Activated CD4-positive, alpha-beta memory T cell treated with anti-CD3 and anti-CD28 coated beads for 36 hours (primary cell): ENCODE measurements at places on chromosomes 13 and 19. TPM values are rescaled to one million over a fixed set of nuclear protein-coding genes. Genes with fewer than 3 reads are reported as not detected.

Gene PSG11
- total RNA-seq, result not detected

GRCh38 chr19:38830039-38830733 is 1.4 kb downstream of the ECH1 start:
- H3K36me3 ChIP-seq, result peaks cover 23% of the 10 kb centered on the region
- peak overlapping the region; percentile 79 for H3K4me3 ChIP-seq
- DNase-seq, result no peak
- peaks cover 21% of the 10 kb centered on the region for H3K4me1 ChIP-seq

Gene C19orf12
- 32.6 TPM for total RNA-seq

DNA sequence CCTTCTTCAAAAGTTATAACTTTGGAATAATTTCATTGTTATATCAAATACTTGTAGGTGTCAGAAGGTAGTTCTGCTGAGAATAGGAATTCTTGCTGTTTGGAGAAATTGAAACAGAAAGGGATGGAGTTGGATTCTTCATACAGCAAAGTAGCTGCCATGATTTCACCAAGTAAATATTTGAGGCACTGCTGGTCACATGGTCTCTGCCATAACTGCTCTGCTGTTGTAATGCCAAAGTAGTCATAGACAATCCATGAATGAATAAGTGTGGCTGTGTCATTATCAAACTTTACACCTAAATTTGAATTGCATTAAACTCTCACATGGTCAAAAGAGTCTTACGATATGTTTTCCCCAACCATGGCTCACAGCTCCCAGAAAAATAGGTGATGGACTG is 308.6 kb downstream of the GPC6 start:
- H3K4me3 ChIP-seq, result no peak overlapping the region
- no peaks in the 10 kb centered on the region for H3K36me3 ChIP-seq
- H3K27ac ChIP-seq, result no peak overlapping the region
- no peak for DNase-seq

Gene NLRP7
- not detected for total RNA-seq

Gene PDE4C
- total RNA-seq, result not detected

Gene DMKN
- total RNA-seq, result 2.1 TPM

Gene RFPL4AL1
- not detected for total RNA-seq

GRCh38 chr13:30665638-30666037 is 47.9 kb downstream of the USPL1 start:
- H3K36me3 ChIP-seq, result no peaks in the 10 kb centered on the region
- no peak for DNase-seq
- H3K4me3 ChIP-seq, result no peak overlapping the region

DNA sequence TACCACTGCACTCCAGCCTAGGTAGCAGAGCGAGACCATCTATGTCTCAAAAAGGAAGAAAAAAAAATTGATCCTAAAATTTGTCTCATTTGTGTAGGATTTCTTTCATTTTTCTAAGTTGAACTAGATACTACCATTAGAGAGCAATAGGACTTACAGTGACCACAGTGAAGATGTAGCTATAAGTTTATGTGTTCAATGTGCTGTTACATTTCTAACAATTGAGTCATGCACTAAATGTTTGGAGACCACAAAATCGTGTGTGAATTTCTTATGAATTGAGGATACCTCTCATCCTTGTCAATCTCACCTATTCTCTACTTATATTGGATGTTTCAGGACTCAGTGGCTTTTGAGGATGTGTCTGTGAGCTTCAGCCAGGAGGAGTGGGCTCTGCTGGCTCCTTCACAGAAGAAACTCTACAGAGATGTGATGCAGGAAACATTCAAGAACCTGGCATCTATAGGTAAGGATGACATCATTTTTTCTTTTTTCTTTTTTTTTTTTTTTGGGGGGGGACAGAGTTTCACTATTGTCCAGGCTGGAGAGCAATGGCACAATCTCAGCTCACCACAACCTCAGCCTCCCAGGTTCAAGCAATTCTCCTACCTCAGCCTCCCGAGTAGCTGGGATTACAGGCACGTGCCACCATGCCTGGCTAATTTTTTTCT is 12.8 kb downstream of the ZNF791 start:
- H3K27ac ChIP-seq, result no peak overlapping the region
- DNase-seq, result no peak
- H3K4me1 ChIP-seq, result peaks cover 5% of the 10 kb centered on the region

DNA sequence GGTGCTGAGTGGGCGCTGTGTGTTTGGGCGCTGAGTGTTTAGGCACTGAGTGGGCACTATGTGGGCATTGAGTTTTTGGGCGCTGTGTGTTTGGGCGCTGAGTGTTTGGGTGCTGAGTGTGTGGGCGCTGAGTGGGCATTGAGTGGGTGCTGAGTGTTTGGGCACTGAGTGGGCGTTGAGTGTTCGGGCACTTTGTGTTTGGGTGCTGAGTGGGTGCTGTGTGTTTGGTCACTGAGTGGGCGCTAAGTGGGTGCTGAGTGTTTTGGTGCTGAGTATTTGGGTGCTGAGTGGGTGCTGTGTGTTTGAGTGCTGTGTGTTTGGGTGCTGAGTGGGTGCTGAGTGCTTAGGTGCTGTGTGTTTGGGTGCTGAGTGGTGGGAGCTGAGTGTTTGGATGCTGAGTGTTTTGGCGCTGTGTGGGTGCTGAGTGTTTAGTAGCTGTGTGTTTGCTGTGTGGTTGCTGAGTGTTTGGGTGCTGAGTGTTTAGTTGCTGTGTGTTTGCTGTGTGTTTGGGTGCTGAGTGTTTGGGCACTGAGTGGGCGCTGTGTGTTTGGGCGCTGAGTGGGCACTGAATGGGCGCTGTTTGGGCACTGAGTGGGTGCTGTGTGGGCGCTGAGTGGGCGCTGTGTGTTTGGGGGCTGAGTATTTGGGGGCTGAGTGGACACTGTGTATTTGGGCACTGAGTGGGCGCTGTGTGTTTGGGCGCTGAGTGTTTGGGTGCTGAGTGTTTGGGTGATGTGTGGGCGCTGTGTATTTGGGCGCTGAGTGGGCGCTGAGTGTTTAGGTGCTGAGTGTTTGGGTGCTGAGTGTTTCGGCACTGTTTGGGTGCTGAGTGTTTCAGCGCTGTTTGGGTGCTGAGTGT is 47.2 kb upstream of the F7 start:
- no peaks in the 10 kb centered on the region for H3K36me3 ChIP-seq
- no peak overlapping the region for H3K4me3 ChIP-seq
- DNase-seq, result no peak
- H3K4me1 ChIP-seq, result no peaks in the 10 kb centered on the region
- H3K27me3 ChIP-seq, result no peaks in the 10 kb centered on the region
- H3K27ac ChIP-seq, result no peak overlapping the region

Gene ZNF416
- total RNA-seq, result 2.4 TPM

DNA sequence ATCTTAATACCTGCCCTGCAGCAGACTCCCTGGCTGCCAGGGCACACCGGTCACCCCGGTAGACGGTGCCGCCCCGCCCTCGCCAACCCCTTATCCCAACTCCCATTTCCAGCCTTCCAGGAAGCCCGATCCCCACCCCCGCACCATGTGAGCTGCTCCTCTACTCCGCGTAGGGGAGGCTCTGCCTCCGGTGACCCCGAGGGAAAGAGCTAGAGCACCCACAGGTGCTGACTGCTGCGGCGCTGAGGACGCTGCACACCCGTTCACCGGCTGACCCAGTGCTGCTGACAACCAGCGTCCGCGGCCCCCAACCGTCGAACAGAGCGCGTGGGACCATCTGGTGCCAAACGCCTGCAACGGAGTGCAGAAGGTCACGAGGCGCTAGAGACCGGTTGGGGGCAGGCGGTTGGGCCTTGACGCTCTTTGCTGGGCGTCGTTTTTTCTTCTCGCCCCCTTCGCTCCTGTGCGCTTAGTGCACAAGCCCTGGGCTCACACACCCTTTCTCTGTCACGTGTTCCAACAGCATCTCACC is 59.6 kb upstream of the ZNF599 start:
- no peaks in the 10 kb centered on the region for H3K27me3 ChIP-seq
- H3K4me3 ChIP-seq, result no peak overlapping the region
- DNase-seq, result no peak
- peaks cover 7% of the 10 kb centered on the region for H3K4me1 ChIP-seq

DNA sequence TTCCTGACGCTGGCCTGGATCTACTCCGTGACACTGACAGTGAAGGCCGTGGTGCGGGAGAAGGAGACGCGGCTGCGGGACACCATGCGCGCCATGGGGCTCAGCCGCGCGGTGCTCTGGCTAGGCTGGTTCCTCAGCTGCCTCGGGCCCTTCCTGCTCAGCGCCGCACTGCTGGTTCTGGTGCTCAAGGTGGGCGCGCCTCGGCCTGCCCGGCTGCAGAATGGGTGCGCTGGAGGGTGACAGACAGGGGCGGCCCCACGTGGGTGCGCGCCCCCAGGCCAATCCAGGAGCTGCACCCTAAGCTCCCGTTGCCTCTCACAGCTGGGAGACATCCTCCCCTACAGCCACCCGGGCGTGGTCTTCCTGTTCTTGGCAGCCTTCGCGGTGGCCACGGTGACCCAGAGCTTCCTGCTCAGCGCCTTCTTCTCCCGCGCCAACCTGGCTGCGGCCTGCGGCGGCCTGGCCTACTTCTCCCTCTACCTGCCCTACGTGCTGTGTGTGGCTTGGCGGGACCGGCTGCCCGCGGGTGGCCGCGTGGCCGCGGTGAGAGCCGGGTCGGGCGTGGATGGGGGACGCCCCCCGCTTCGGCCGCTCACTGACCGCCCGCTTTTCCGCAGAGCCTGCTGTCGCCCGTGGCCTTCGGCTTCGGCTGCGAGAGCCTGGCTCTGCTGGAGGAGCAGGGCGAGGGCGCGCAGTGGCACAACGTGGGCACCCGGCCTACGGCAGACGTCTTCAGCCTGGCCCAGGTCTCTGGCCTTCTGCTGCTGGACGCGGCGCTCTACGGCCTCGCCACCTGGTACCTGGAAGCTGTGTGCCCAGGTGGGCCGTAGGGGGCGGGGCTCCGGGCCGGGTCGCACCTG is 7.2 kb downstream of the ABCA7 start:
- no peak overlapping the region for H3K4me3 ChIP-seq
- no peak for DNase-seq
- H3K27ac ChIP-seq, result no peak overlapping the region

Gene CEACAM6
- total RNA-seq, result not detected

- peaks cover 3% of the 10 kb centered on the region for H3K27me3 ChIP-seq
- no peak for DNase-seq
- H3K4me1 ChIP-seq, result no peaks in the 10 kb centered on the region
- H3K36me3 ChIP-seq, result no peaks in the 10 kb centered on the region
- H3K4me3 ChIP-seq, result no peak overlapping the region
These were observed 116.9 kb upstream of the EDNRB start for GRCh38 chr13:78035500-78035899.
